ENCODE measurements at places on chromosomes 6 and 20.

DNA sequence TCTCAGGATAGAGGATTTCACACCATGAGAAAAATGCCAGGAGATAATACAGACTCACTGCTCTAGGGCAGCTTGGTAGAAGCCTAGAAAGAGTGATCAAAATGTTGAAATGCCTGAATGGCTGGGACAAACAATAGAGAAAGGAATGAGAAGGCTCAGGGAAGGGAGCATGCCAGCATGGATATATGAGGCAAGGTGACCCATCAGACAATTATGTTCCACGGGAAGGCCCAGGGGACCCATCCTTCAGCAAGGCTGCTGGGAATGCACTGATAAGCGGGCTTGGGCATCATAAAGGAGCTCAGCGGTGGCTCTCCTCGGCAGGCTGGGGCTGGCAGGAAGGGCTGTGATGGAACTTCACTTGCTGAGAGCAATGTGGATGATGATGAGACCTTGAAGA is 12.2 kb downstream of the HEBP2 start:
- DNase-seq: no peak

- DNase-seq: no peak
These were observed 393.7 kb downstream of the UTRN start for GRCh38 chr6:144678844-144679243.

GRCh38 chr6:54291146-54291545 is 17.1 kb upstream of the TINAG start:
- DNase-seq: no peak

- no peak for DNase-seq
These were observed 63.0 kb upstream of the EIF2S2 start for GRCh38 chr20:34175079-34175478.

DNA sequence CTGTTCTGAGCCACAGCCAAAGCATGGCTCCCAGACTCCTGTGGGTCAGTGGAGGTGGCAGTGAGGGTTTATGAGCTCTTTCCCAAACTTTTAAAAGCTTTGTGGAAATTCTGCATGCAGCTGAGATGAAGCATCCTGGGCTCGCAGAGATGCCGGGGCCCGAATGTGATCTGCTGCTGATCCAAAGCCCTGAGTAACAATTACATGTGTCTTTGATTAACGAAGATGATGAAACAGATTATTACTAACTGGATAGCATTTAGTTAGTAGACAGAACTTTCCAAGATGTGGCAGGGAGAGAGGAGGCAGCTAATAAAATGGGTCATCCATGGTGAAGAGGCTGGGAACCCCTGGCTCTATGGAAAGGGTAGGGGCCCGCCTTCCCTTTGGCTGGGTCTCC is 43.9 kb upstream of the MDFI start:
- DNase-seq: no peak

DNA sequence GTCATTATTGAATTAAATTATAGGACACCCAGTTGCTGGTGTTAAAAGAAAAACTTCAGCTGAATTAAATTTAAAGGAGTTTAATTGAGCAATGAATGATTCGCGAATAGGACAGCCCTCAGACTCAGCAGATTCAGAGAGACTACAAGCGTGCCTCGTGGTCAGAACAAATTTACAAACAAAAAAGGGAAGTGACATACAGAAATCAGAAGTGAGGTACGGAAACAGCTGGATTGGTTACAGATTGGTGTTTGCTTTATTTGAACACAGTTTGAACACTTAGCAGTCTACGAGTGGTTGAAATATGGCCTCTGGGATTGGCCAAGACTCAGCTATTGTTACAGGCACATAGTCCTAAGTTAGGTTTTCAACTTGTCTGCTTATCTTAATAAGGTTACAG is 25.8 kb upstream of the TNFRSF21 start:
- no peak for DNase-seq

DNA sequence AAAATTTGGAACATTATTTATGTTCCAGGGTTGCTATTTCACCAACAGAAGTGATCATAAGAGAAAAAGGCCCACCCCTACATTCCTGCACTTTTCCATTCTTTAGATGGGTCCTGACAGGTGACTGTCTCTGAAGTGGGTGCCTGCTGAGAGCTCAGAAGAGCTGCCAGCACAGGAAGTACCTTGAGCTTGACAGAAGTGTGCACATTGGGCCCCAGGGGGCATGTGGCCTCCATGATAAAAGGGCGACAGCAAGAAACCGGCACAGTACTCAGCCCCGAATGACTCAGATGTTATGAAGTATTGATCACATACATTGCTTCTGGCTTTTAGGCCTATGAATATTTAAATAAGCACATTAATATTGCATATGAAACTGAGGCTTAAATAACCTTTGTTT is 150.4 kb downstream of the PCSK2 start:
- no peak for DNase-seq

GRCh38 chr20:33677991-33678702 is 3.9 kb upstream of the NECAB3 start:
- no peak for DNase-seq

DNA sequence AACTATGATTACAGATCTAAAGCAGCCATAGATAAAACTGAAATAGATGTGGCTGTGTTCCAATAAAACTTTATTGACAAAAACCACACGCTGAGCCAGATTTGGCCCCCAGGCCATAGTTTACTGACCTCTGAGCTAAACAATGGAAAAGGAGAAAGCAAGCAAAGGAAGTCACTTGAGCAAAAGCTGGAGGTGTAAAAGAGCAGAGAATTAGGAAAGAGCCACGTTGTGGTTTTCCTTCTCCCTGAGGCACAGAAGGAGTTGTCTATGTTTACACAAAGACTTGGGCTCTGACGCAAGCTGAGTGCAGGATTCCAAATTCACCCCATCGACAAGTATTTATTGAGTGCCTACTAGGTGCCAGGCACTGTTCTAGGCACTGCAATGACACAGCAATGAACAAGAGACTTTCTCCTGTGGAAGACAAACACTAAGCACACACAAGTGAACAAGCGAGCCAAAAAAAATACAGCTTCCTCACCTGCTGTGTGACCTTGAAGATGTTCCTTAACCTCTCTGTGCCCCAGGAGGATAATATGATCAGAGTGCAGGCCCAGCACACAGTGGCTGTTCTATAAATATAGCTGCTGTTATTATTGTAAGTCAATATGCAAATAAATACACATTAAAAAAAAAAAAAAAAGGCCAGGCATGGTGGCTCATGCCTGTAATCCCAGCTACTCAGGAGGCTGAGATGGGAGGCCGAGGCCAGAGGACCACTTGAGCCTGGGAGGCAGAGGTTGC is 75.4 kb upstream of the PTPN1 start:
- no peak for DNase-seq

DNA sequence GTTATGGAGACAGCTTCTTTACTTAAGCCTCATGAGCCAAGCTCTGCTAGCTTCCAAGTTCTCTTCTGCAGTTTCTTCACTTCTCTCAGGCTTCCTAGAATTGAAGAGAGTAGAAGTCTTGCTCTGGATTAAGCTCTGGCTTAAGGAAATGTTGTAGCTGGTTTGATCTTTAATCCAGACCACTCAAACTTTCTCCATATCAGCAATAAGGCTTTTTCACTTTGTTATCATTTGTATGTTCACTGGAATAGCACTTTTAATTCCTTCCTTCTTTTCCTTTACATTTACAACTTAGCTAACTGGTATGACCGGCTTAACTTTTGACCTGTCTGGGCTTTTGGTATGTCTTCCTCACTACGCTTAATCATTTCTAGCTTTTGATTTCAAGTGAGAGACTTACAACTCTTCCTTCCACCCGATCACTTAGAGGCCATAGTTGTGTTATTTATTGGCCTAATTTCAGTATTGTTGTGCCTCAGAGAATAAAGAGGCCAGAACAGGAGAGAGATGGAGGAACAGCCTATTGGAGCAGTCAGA is 236.6 kb upstream of the BMP2 start:
- DNase-seq: no peak

GRCh38 chr6:109222848-109223247 is 127.5 kb downstream of the CEP57L1 start:
- DNase-seq: no peak

DNA sequence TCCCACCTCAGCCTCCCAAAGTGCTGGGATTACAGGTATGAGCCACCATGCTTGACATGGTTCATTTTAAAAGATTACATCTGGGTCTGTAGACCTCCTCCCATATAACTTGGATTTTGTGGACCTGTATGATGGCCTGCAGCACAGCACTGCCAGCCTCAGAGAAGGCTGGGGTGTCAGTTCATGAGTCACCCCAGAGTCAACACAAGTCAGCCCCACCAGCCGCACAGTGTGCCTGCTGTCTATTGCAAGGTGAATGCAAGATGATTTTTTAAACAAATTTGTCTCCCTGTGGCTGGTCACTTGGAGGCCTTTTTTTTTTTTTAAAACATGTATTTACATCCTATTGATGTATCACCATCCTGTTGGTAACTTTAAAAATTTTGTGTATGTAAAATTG is 76.7 kb downstream of the RREB1 start:
- no peak for DNase-seq

- DNase-seq: no peak
These were observed 37.3 kb downstream of the PYGB start for GRCh38 chr20:25285091-25285647.

DNA sequence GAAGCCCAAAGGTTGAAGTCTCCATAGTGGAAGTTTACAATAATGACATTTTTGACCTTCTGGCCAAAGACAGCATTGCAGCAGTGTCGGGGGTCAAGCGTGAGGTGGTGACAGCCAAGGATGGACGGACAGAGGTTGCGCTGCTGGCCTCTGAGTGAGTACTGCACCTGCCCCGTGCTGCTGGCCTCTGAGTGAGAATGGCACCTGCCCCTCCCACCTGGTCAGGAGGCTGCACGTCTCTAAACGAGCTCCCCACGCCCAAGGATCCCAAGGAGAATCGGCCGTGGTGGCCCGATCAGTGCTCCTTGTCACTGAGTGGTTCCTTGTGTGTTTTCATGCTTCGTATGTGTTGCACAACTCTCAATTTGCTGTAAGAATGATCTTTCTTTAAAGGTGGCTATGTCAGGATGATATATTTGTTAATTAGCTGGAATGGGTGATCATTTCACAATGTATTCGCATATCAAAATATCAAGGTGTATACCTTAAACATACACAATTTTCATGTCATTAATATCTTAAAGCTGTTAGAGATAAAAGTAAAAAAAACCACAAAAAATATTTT is 40.4 kb downstream of the FRMD1 start:
- no peak for DNase-seq

GRCh38 chr6:94713446-94713845 is 863.9 kb upstream of the MANEA start:
- no peak for DNase-seq

DNA sequence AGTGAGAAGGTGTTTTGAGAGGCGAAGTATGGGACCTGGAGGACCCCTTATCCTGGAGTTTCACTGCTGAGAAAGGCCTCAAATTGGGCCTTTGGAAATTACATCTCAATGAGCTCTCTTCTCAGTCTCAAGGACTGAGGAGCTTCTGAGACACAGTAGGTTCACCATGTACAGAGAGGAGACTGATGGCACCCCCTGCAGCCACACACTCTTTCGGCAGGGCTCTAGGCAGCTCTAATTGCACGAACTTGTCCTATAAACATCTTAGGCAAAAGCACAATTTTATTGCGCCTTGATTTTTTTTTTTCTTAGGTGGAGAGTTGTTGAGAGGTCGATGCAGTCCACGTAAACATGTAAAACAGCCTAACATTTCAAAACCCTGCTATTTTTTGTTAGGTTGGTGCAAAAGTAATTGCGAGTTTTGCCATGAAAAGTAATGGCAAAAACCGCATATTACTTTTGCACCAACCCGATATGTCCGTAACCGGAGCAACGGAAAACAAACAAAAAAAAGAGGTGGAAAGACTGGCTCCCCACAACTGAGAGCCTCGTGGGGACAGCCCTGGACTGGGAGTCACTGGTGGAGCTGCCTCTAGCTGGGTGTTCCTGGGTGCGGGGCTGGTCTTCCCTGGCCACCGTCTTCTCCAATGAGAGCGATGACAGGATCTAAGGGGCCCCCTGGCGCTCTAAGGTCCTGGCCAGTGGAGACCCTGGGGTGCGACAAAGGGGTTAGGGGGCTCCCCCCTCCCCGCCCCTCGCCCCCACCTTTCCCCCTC is 84.0 kb upstream of the EYA2 start:
- no peak for DNase-seq

GRCh38 chr20:62064770-62065673 is 659 bp downstream of the TAF4 start:
- DNase-seq: no peak
